Stimulated activated CD8-positive, alpha-beta memory T cell treated with anti-CD3 and anti-CD28 coated beads, Interleukin-15, amount 100 ng/mL, for 24 hours (primary cell): ENCODE measurements at places on chromosomes 7 and 10.

- DNase-seq, result no peak
Measured at GRCh38 chr7:157758468-157759245, 421.9 kb downstream of the DNAJB6 start.

DNA sequence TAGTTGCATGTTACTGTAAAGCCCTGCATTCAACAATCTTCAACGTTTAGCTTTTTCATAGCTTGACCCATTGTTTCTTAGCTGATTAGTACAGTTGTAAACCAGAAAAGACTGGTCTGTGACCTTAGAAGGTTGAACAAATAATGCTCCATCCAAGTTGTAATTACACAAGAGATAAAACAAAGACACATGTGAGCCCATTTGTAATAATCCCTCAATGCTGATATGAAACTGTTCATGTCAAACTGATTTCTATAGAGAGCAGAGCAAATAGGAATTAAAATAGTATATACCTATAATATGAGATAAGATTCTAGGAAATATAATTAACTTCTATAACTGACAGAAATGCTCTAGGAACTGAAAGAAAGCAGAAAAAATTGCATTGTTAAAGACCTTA, 94.7 kb upstream of the SLC25A13 start:
- no peak for DNase-seq

DNA sequence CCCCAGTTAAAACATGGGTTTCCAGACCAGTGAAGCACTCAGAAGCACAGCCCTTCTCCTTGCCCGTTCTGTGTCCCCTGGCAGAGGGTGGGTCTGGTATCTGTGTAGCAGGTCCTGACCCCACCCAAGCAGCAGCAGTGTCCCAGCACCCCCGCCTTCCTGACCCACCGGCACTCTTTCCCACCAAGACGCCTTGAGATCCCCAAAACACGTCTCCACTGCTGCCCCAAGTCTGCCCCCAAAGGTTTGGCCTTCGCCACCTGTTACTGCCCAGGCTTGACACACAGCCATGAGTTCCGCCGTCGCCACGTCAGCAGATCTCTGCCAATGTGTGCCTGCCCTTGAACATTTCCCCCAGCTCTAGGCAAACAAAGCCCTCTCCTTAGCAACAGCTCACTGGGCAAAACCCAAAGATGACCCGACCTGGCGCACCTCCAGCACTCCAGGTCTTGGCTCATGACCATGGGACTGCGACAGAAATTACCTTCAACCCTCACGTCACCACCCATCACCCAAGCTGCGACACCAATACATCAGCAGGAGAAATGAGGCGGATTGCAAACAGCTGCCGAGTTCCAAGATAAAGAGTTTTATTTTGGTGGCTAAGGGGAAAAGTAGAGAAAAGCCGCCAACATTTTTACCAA, 75.6 kb downstream of the CTBP2 start:
- DNase-seq, result no peak

DNA sequence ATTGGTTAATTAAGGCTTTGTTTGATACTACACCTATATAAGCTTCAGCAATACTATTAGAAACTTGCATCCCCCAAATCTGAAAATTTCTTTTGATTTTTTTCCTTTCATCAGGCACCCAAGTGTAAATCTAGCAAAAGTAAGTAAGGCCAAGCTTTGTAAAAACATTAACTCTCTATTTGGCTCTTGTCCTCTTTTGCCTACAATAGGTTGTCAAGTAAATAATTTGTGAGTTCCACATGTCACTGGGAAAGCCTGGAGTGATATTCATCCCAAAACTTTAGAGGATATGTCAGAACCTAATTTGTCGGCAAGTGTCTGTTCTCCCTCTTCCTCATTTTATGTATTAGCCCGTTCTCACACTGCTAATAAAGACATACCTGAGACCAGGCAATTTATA, 492.4 kb downstream of the IPMK start:
- no peak for DNase-seq

DNA sequence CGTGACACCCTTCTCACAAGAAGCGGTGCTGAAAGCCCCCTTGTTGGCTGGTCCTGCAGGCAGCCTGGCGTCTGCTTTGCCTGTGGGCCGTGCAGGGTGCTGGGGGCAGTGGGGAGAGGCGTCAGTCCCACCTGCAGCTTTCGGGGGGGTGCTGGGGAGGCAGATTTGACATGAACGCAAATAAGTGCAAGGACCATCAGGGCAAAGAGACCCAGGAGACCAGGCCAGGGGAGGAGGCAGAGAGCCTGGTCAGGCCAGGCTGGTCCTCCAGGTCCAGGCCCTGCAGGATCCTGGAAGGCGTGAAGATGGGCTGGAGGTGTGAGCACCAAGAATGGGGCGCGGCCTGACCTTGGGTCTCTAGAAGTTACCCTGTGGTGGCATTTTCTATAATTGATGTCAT, 81.6 kb downstream of the MGMT start:
- no peak for DNase-seq

- DNase-seq, result no peak
Measured at GRCh38 chr10:12401466-12401865, 52.1 kb downstream of the CAMK1D start.

DNA sequence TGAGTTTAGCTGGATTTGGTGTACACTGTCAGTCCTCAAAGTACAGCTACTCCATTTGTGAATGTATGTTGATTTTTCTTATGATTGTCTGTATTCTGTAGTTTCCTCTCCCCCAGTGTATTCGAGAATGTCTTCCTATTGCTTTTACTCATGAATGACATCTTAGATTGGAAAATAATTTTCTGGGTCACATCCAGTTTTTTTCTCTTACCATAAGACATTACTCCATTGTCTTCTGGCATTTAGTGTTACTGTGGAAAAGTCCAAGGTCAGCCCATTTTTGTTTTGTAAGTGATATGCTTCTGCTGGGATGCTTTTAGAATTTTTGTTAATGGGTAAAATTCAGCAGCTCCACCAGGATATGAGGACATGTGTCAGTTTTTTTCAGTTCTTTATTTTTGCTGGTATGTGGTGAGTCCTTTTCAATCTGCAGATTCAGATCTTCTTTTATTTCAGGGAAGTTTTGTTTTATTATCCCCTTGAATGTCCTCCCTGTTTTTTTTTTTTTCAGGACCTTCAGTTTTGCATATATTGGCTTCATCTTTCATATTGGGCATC, 33.6 kb downstream of the WAC start:
- no peak for DNase-seq

DNA sequence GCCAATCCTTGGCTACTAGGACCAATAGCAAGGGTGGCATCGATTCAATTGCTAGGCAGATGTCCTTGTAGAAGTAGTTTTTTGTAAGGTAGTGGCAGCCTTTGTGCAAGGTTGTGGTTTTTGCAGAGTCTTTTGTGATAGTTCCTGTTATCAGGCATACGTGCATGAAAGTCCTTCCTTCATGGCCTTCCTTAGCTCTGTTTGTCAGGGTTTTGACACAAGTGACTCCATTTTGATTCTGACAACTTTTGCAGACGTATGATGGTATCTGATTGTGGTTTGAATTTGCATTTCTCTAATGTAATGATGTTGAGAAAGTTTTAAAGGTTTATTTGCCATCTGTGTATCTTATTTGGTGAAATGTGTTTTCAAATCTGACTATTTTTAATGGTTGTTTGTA, 71.8 kb upstream of the SYPL1 start:
- DNase-seq, result no peak

DNA sequence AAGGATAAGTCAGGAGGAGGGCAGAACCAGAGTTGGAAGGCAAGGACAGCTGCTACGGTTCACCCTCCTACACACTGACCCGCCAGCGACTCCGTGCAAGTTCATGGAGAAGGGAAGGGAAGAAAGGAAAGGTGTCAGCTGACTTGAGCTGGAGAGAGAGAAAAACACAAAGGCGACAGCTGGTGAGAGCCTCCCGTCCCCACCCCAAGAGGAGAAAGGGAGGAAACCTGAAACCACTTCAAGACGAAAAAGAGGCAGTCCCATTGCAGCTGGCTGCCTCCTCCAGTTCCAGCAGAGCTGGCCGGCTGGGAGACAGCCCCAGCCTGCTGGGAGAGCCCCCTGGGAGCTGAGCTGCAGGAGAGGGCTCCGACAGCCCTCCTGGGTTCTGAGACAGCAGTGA, 75.2 kb downstream of the PARD3 start:
- no peak for DNase-seq

- DNase-seq, result no peak
Measured at GRCh38 chr7:2915023-2915422, 70.9 kb upstream of the GNA12 start.

DNA sequence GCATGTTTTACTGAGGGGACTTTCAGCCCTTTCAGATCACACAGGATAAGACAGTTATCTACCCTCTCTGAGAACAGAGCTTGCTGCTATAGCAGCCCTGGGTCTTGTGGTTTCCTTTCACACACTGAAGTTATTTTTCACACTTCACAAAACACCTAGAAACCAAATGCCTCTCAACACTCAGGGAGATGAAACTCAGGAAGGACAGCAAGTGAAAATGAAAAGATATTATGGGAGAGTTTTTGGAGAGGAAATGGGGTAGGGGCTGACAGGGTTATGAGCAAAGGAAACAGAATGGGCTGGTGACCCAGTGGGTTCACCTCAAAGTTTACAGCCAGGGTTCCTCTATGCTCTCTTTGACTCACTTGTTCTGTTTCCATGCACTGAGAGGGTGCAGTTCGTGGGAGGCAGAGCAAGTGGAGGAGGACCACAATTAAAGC, 17.0 kb upstream of the GIMAP2 start:
- no peak for DNase-seq

DNA sequence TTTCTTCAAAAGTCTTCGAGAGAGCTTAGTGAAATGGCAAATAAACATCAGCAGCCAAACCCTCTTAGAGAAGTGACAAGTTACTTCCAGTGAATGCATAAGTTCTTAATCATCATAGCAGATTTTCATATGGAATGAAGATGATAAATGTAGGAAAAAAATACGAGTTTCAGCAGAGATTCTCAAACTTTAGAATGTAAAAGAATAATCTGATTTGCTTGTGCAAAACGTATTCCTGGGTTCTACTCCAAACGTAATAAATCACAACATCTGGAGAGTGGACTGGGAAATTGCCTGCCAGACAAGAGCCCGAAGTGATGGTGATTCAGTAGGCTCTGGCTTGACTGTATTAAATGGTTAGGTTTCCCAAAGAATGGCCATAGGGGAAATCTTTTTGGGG, 62.2 kb downstream of the AKR1E2 start:
- no peak for DNase-seq

- DNase-seq, result no peak
Measured at GRCh38 chr10:48944171-48944570, 4.5 kb upstream of the LRRC18 start.

- no peak for DNase-seq
Measured at GRCh38 chr7:112873831-112874553, 83.8 kb upstream of the TMEM168 start.

- no peak for DNase-seq
Measured at GRCh38 chr10:78316451-78316931, 282.8 kb downstream of the RPS24 start.

DNA sequence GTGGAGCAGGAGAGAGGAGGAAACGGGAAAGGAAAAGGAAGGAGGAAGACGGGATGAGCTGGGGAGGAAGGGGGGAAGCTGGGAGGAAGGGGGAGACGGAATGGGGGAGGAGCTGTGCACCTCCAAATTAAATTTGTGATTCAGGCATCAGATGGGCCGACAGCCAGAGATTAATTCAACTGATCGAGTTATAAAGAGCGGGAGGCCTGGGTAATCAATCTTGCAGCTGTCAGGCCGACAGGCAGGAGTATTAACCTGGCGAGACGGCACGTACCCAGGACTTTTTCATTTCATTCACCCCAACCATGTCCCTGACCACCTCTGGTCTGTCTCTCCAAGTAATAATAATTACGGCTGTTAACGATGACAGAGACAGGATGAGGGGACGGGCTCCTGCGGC, 26.2 kb downstream of the KAZALD1 start:
- DNase-seq, result no peak

GRCh38 chr10:97072851-97073665, 112.7 kb downstream of the SLIT1 start:
- DNase-seq, result peak; percentile 69

DNA sequence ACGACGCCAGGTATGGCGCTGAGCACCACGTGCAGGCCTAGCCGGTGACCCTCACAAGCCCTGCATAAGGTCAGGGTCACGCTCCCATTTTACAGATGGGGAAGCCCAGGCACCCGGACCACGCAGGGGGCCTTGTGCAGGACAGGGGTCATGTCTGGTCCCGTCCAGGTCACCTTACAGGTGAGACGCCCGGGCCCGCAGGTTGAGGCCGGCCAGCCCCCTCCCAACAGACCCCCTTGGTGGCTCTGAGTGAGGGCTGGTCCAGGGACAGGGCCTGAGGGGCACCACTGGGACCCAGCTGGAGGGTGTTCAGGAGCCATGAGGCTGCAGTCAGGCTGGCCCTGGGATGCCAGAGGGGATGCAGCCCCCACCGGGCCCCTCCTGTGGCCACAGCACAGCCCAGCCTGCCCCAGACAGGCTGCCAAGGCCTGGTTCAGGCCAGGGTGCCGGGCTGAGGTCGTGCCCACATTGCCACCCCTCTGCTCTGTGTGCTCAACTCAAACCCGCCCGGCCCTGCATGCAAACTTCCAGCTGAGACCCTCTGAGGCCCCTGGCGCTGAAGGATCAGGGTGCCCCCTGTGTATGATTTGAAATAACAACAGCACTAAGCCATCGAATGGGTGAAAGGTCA, 69.0 kb downstream of the PWWP2B start:
- DNase-seq, result no peak

DNA sequence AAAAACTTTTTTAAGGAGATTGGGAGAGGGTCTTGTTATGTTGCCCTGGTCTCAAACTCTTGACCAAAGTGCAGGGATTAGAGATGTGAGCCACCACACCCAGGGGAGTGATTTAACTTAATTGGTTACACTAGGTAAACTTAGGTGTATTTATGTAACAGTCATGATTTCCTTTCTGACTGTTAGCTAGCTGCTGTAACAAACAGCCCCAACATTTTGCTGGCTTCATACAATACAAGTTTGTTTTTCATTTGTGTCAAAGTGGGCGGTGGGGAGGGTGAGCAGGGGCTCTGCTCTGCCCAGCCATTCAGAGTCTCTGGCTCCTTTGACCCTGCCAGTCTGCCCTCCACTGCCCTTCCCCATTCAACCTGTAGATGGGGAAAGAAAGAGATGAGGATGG, 9.3 kb downstream of the DOCK1 start:
- DNase-seq, result no peak

DNA sequence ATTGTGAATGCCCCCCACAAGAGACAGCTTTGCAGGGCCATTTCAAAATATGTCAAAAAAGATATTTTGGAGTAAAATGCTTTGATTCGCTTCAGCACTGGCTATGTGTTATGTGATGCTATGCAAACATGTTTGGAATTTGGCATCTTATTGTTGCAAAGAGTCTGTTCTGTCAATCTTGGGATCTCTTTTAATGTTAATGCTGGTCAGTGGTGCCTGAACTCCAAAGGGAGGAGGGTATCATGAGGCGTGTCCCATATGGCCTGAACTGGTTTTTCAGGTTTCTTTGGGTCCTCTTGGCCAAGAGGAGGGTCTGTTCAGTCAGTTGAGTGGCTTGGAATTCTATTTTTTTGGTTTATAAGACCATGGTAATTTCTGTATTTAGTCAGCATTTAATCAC, 81.4 kb downstream of the HECW1 start:
- DNase-seq, result no peak

GRCh38 chr10:6756716-6757115, 176.6 kb upstream of the PRKCQ start:
- no peak for DNase-seq
